ENCODE measurements at places on chromosomes 7 and 10.
A peak's percentile ranks its signal among the peaks of the same experiment; 100 is the strongest.

GRCh38 chr10:68103901-68104300 lies 5.4 kb upstream of the MYPN start:
- no peaks in the 10 kb centered on the region for H3K27me3 ChIP-seq
- H3K4me3 ChIP-seq: no peak overlapping the region
- H3K4me1 ChIP-seq: no peaks in the 10 kb centered on the region
- H3K36me3 ChIP-seq: no peaks in the 10 kb centered on the region
- DNase-seq: no peak

DNA sequence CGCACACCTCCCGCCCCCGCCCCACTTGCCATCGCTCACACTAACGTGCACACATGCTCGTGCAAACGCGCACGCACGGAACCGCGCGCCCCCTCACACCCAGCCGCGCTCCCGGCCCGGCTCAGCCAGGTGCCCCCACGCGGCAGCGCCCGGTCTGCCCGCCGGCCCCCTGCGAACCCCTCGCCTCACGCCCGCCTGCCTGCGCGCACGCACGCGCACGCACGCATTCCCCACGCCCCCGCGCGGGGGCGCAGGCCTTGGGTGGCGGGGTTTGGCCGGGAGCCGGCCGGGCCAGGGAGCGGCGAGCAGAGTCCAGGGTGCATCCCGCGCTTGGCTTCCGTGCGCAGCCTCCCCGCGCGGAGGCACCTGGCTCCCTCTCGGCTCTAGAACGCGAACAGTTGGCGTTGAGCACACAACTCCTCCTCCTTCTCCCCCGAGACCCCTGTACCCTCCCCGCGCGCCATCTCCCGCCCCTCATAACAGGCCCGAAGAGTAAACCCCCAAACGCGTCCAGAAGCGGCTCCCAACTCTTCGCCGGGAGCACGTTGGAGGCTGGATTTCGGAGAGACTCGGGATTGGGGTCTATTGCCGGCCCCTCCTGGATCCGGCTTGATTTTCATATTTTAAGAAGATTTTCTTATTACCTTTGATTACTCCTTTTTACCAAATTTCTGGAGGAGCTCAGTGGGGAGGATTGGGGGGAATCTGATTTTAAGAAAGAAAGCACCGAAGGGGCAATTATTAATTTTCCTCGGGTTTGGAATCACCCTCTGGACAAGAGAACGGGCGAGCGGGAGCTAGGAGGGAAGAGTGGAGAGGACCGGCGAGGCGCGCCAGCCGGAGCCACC lies 527 bp upstream of the SORCS3 start:
- H3K4me3 ChIP-seq: peak overlapping the region; percentile 18
- no peak for DNase-seq
- H3K27me3 ChIP-seq: peaks cover 59% of the 10 kb centered on the region

GRCh38 chr7:71135663-71136062 lies 3.7 kb downstream of the GALNT17 start:
- no peak overlapping the region for H3K27ac ChIP-seq
- H3K27me3 ChIP-seq: peaks cover 5% of the 10 kb centered on the region
- H3K4me1 ChIP-seq: no peaks in the 10 kb centered on the region
- DNase-seq: no peak
- H3K36me3 ChIP-seq: no peaks in the 10 kb centered on the region

DNA sequence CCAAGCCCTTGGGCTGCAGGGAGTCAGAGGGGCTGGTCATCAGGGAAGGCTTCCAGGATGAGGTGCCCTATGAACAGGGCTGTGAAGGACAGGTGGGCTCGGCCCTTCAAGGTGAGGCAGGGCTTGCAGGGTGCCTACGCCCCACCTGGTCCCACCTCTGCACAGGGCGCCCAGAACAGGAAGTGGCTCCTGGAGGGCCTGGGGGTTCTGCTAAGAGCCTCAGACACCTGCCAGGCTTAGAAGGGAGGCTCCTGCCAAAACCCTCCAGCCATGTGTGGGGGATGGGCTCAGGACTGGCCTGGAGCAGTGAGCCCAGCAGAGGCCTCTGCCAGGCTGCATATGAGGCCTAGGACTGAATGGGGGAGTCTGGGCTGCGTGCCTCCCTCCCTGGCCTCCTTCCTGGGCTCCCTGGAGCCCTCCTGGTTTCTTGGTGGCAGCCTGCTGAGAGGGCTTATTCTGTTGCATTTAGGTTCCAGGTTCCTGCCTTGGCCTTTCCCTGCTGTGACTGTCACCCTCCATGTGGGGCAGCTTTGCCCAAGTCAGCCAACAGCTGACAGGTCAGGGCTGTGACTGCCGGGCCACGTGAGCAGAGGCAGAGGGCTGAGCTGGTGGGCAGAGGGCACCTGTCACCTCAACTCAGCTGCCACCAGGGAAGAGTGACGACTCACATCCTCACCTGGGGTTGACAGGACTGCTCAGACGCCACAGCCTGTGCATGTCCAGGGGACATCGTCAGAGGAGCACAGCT lies 45.2 kb upstream of the MSMB start:
- H3K27ac ChIP-seq: peak overlapping the region; percentile 86
- no peak overlapping the region for H3K4me3 ChIP-seq
- no peaks in the 10 kb centered on the region for H3K36me3 ChIP-seq
- H3K4me1 ChIP-seq: no peaks in the 10 kb centered on the region

DNA sequence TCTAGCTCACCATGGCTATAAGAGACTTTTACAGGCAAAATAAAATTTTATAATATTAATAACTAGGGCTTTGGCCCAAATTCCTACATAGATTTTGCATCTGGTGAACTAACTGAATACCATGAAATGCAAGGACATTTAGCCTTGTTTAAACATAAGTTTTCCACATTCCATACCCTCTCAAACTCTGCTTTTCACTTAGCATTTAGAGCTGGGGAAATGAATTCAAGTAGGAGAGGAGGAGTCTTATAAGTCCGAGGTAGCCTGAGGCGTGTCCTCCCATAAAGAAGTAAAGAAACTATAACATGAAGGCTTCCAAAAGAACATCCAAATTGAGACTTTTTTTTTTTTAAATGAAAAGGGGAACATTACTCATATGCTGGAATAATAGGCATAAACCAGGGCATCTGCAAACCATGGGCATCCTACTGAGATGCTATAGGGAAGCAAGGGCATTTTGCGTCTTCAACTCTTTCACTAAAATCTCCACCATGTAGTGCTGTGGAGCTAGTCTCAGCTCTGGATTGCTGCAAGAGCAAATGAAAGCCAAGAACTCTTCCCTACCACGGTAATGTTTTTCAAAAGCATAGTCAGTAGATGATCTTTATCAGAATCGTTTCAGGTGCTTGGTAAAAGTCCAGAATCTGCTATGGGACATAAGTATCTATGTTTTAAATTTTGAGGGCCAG lies 79.1 kb downstream of the PALS2 start:
- H3K4me1 ChIP-seq: no peaks in the 10 kb centered on the region
- H3K27me3 ChIP-seq: no peaks in the 10 kb centered on the region

GRCh38 chr7:110170841-110171240 lies 920.1 kb upstream of the LRRN3 start:
- peak overlapping the region; percentile 48 for H3K27ac ChIP-seq
- no peak overlapping the region for H3K4me3 ChIP-seq
- peak; percentile 77 for DNase-seq

- no peaks in the 10 kb centered on the region for H3K27me3 ChIP-seq
- H3K27ac ChIP-seq: no peak overlapping the region
- H3K36me3 ChIP-seq: no peaks in the 10 kb centered on the region
- no peak for DNase-seq
- H3K4me1 ChIP-seq: no peaks in the 10 kb centered on the region
Measured at GRCh38 chr7:12993025-12993424, 305.6 kb downstream of the ARL4A start.

DNA sequence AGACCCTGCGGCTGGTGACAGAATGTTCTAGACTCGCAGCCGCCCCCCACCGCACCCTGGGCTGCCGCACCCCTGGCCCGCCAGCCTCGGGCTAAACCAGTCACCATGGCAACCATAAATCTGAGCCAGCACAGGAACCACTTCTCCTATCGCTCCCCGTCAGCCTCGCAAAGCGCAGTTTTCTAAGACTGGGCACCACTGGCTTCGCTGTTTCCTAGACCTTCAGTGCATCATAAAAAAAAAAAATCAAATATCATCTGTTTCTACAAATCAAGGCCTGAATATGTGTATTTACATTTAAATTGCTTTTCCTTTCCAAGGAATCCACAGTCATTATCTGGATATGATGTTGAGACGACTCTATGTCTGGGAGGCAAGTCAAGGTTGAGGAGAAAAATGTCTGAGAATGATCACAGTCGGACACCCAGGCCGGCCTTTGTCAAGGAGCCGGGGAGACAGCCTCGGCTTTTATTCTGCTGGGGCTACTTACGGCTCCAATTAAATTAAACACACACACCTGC lies 99.9 kb downstream of the PTPRN2 start:
- H3K4me3 ChIP-seq: no peak overlapping the region
- H3K4me1 ChIP-seq: no peaks in the 10 kb centered on the region
- DNase-seq: no peak
- H3K36me3 ChIP-seq: no peaks in the 10 kb centered on the region
- H3K27ac ChIP-seq: no peak overlapping the region
- no peaks in the 10 kb centered on the region for H3K27me3 ChIP-seq

DNA sequence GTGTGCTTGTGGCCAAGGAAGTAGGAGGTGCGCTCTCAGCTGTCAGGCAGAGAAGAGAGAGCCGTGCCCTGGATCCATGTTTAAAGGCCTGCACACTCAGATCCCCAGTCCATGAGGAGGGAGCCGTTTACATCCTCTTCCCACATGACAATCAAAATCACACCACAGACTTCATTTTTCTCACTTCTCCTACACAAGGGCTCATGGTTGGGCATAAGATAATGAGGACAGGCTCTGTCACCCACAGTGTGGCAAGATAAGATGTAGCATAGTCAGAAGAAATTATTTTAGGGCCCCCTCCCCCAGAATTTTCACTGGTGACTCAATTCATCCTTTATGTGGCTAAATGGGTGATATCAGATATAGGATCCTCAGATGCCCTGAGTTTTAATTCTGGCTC lies 35.9 kb upstream of the INHBA start:
- H3K27ac ChIP-seq: no peak overlapping the region
- no peaks in the 10 kb centered on the region for H3K36me3 ChIP-seq
- H3K27me3 ChIP-seq: no peaks in the 10 kb centered on the region
- no peak for DNase-seq
- no peaks in the 10 kb centered on the region for H3K4me1 ChIP-seq

- no peak overlapping the region for H3K4me3 ChIP-seq
- DNase-seq: no peak
- no peaks in the 10 kb centered on the region for H3K27me3 ChIP-seq
- no peak overlapping the region for H3K27ac ChIP-seq
- H3K4me1 ChIP-seq: no peaks in the 10 kb centered on the region
Measured at GRCh38 chr7:47837826-47838225, 110.4 kb downstream of the PKD1L1 start.

GRCh38 chr7:133117452-133117851 lies 35.6 kb upstream of the CHCHD3 start:
- H3K4me3 ChIP-seq: no peak overlapping the region
- no peaks in the 10 kb centered on the region for H3K4me1 ChIP-seq
- DNase-seq: no peak
- no peaks in the 10 kb centered on the region for H3K36me3 ChIP-seq
- H3K27me3 ChIP-seq: no peaks in the 10 kb centered on the region

DNA sequence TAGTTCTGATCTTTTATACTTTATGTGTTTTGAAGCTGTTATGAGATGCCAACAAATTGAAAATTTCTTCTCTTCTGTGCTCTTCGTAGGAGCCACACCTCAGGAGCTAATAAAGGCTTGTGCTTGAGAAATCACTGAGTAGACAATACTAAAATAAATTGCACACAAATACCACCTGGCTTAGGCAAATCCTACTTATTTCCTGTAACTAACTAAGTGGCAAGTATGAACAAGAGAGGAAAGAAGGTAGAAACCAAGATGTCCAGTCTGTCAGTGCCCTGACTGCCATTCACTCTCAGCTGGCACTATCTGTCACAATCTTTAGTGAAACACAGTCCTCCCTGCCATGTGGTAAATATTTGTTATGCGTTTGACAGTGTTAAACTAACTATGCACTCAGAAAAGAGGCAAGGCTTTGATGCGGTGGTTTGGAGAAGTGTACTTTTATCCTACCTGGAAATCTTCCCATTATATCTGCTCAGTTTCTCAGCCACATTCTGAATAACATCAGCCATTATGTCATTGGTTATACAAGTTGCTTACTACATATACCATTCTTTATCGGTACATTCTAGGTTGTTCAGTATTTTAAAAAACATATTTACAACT lies 293.4 kb upstream of the VWC2 start:
- no peak for DNase-seq
- H3K4me1 ChIP-seq: peaks cover 9% of the 10 kb centered on the region
- no peak overlapping the region for H3K27ac ChIP-seq
- H3K36me3 ChIP-seq: no peaks in the 10 kb centered on the region
- H3K4me3 ChIP-seq: no peak overlapping the region

DNA sequence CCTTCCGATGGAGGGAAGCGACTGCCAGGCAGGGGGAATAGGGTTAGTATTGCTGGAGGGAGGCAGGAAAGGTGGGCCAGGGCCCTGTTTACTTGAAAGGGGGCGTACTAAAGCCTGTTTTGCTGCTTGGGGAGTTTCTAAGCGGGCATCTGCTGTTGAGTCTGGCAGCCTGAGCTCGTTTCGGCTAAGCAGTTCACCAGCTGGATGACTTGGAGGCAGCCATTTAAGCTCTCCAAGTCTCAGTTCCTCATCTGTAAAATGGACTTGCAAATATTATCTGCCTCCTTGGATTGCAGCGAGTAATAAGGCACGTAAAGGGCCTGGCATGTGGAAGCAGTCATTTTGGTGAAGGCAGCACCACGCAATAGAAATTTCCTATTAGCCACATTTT lies 44.0 kb downstream of the LDB3 start:
- peaks cover 13% of the 10 kb centered on the region for H3K4me1 ChIP-seq
- peak overlapping the region; percentile 68 for H3K4me3 ChIP-seq
- H3K36me3 ChIP-seq: no peaks in the 10 kb centered on the region
- no peaks in the 10 kb centered on the region for H3K27me3 ChIP-seq
- DNase-seq: no peak

DNA sequence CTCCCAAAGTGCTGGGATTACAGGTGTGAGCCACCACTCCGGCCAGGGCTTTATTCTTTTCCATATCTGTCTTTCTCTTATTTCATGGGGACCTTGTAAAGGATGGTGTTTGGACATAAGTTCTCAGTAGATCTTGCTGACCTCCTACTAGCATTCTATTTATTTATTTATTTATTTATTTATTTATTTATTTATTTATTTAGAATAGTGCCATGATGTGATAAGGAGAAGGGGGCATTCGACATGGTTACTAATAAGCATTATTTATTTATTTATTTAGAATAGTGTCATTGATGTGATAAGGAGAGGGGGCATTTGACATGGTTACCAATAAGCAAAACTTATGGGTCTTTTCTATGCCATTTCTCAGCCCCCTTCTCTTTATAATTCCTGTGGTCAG lies 176.9 kb downstream of the LRRC4 start:
- H3K27me3 ChIP-seq: no peaks in the 10 kb centered on the region
- no peak overlapping the region for H3K27ac ChIP-seq
- no peak overlapping the region for H3K4me3 ChIP-seq
- DNase-seq: no peak

- peak overlapping the region; percentile 77 for H3K27ac ChIP-seq
- H3K4me3 ChIP-seq: peak overlapping the region; percentile 84
- peak; percentile 67 for DNase-seq
Measured at GRCh38 chr10:80407812-80408241, 524 bp upstream of the PRXL2A start.
